ENCODE measurements at places on chromosomes 4 and X.

DNA sequence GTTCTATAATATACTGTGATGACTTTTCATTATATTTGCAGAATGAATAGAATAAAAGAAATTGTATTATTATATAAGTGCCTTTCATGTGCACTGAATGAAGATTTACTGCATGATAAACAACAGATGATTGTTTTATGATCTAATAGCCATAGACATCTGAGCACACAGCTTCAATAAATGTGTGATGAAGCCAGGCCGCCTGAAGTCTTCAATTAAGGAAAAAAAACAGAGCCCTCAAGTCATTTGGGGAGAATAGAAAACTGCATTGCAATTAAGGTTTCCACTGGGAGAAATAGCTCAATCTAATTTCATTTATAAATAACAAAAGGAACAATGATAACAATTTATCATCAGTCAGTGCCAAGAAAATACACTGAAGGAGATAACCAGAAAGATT lies 955.2 kb downstream of the FSTL5 start:
- DNase-seq = no peak

- DNase-seq = no peak
Measured at GRCh38 chrX:72121383-72121782, 10.3 kb downstream of the RTL5 start.

GRCh38 chrX:68090266-68090665 lies 343.0 kb downstream of the OPHN1 start:
- peak; percentile 16 for DNase-seq

DNA sequence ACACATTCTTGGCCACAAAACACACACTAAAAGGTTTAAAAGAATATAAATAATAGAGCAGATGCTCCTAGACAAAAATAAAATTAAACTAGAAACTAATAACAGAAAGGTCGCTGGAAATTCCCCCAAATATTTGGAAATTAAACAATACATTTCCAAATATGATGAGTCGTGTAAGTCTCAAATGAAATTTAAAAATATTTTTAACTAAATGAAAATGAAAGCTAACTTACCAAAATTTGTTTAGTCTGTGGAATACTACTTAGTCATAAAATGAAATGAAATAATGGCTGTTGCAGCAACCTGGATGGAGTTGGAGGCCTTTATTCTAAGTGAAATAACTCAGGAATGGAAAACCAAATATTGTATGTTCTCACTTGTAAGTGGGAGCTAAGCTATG lies 20.6 kb upstream of the GUCY1A1 start:
- DNase-seq = no peak

- DNase-seq = no peak
Measured at GRCh38 chrX:13179100-13179499, 134.7 kb upstream of the FAM9C start.

DNA sequence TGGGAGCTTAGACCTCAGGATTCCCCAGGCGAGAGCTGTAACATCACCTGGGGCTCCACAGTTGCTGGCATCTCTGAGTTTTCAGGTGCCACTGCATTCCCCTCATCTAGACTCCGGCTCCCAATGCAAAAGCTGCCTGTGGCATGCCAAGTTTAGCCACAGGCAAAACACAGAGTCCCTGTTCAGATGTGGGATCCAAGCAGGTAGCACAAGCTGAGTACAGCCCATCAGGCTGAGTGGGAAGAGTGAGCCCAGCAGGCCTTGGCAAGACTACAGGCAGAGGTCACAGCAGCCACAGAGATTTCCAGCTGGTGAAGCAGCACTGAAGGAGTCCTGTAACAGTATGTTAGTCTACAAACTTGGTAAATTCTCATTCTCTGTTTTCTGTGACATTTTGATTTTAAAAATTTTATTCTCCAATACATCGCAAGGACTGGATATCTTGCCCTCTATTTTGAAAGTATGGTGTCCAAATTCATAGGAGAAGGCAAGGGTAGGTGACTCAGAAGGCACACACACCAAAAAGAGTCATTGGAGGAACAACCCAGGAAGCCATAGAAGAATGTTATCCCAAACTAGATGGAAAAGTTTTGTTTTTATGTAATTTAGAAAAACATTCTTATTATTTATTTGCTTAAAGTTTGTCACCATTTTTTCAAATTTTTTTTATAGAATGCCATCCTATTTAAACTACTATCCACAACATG lies 13.6 kb upstream of the CXCL2 start:
- DNase-seq = no peak

- DNase-seq = no peak
Measured at GRCh38 chr4:169092889-169093522, 83.0 kb upstream of the CBR4 start.

- DNase-seq = no peak
Measured at GRCh38 chr4:79831701-79832514, 241.1 kb downstream of the ANTXR2 start.

DNA sequence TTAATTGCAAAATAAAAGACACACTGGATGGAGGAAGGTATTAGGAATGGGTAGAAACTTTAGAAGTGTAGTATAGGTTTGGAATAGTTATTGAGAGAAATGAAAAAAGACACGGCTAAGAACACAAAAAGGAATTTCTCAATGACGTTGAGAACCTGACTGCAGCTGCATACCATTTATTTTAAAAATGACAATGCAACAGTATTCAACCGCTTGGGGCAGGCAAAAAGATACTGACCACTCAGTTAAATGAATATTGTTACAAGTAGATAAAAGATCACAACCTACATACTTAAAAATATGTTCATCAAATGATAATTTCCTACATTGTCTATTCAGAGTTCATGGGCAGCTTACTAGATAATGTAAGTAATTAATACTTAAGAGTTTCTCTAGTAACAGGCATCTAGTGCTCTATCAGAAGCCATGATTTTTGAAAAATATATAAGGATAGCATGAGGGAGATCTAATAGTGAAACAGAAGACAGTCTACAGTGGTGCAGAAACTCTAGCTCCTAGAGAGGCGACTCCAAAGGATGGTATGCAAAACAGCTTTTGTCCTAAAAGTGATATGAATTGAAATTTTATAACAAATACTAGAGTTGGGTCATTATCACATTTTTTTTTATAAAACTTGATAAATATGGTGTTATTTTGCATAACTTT lies 216.2 kb upstream of the VEGFC start:
- no peak for DNase-seq

- peak; percentile 81 for DNase-seq
Measured at GRCh38 chr4:93710101-93710846, 118.3 kb upstream of the ATOH1 start.

Measured in GM23338 (cell line).